ENCODE measurements at places on chromosomes 2 and 18. TPM values are rescaled to one million over a fixed set of nuclear protein-coding genes. Genes with fewer than 3 reads are reported as not detected.

SCN9A gene
- total RNA-seq, result 4.7 TPM

GRCh38 chr2:21599417-21599816 lies 475.6 kb downstream of the TDRD15 start:
- no peak overlapping the region for H3K4me3 ChIP-seq
- no peak for DNase-seq
- no peak overlapping the region for H3K27ac ChIP-seq
- H3K4me1 ChIP-seq, result no peaks in the 10 kb centered on the region
- no peaks in the 10 kb centered on the region for H3K27me3 ChIP-seq

DNA sequence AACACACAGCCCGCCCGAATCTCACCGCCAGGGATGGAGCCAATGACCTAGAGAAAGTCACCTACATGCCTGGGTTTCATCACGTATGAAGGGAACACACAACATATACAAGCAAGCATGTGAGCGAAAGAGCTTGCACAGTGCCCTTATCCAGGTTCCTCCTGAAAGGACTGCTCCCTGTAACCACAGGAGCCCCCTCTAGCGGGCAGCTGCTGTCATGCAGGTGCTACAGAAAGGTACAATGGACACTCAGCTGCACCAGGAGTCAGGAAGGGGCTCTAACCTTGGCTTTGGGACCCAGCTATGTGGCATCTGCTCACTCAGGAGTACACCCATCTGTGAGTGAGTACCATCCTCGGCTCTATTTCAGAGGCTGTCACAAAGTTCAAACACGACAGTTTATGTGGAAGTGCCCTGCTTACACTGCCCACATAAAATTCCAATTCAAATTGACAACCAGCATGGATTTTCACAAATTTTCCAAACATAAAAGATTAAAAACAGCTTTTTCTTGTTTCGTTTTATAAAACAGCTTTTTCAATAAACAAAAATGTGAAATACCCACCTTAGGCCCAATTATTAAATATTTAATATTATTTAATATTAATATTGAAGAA lies 3.5 kb downstream of the NDUFA10 start:
- peaks cover 40% of the 10 kb centered on the region for H3K36me3 ChIP-seq
- H3K4me3 ChIP-seq, result no peak overlapping the region
- no peaks in the 10 kb centered on the region for H3K27me3 ChIP-seq
- H3K4me1 ChIP-seq, result no peaks in the 10 kb centered on the region
- peak; percentile 60 for DNase-seq

EML6 gene
- 1.0 TPM for total RNA-seq

DNA sequence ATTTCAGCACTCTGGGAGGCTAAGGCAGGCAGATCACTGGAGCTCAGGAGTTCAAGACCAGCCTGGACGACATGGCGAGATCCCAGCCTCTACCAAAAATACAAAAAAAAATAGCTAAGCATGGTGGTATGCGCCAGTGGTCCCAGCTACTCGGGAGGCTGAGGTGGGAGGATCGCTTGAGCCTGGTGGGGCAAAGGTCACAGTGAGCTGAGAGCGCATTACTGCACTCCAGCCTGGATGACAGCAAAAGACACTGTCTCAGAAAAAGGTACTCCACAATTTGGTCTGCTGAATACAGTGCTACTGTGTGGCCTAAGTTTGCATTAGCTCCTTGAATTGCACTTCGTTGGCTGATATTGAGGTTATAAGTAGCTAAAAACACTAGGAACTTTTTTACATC lies 97.9 kb downstream of the FEZ2 start:
- no peaks in the 10 kb centered on the region for H3K36me3 ChIP-seq
- DNase-seq, result no peak
- H3K4me3 ChIP-seq, result no peak overlapping the region
- no peaks in the 10 kb centered on the region for H3K27me3 ChIP-seq
- no peak overlapping the region for H3K27ac ChIP-seq

- H3K27ac ChIP-seq, result no peak overlapping the region
- no peak for DNase-seq
- no peaks in the 10 kb centered on the region for H3K27me3 ChIP-seq
- H3K4me3 ChIP-seq, result no peak overlapping the region
Measured at GRCh38 chr2:233275223-233275622, 23.8 kb downstream of the ATG16L1 start.

GRCh38 chr2:25738383-25739343 lies 65.3 kb upstream of the DTNB start:
- H3K27me3 ChIP-seq, result no peaks in the 10 kb centered on the region
- DNase-seq, result no peak
- H3K4me1 ChIP-seq, result no peaks in the 10 kb centered on the region
- H3K27ac ChIP-seq, result no peak overlapping the region
- peaks cover 25% of the 10 kb centered on the region for H3K36me3 ChIP-seq

- no peaks in the 10 kb centered on the region for H3K4me1 ChIP-seq
- no peak overlapping the region for H3K27ac ChIP-seq
- H3K36me3 ChIP-seq, result no peaks in the 10 kb centered on the region
- DNase-seq, result no peak
- H3K27me3 ChIP-seq, result no peaks in the 10 kb centered on the region
Measured at GRCh38 chr2:107036293-107036692, 150.3 kb upstream of the ST6GAL2 start.

DNA sequence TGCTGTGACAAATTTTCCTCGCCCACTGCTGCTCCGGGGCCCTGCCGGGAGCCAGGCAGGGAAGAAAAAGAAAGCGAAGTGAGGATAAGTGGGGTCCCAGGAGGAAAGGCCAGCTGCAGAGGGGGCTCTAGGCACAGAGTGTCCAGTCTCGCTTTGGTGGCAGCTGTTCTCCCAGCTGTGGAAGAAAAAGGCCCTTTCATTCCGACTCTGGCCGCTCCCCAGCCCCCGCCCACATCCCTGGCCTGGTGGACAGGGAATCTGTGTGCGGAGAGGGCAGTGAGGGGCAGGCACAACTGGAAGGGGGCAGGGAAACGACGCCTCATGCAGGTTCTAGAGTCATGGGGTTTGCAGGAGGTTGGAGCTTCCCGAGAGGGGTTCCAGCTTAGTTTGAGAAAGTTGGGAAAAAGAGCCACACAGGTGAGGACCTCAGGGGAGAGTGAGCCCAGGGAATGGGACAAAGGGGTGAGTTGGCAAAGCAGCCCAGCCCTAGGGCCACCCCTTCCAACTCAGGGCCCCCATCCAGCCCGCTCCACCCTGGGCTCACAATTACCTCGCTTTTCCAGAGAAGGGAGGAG lies 1.8 kb downstream of the RTKN start:
- peaks cover 3% of the 10 kb centered on the region for H3K36me3 ChIP-seq
- H3K27ac ChIP-seq, result peak overlapping the region; percentile 100
- no peaks in the 10 kb centered on the region for H3K27me3 ChIP-seq
- H3K4me1 ChIP-seq, result peaks cover 40% of the 10 kb centered on the region

- H3K4me1 ChIP-seq, result no peaks in the 10 kb centered on the region
- no peak for DNase-seq
- H3K27ac ChIP-seq, result no peak overlapping the region
- H3K4me3 ChIP-seq, result no peak overlapping the region
- H3K27me3 ChIP-seq, result no peaks in the 10 kb centered on the region
Measured at GRCh38 chr2:37357530-37357929, 13.1 kb downstream of the QPCT start.

BUB1 gene
- 118 TPM for total RNA-seq

DNA sequence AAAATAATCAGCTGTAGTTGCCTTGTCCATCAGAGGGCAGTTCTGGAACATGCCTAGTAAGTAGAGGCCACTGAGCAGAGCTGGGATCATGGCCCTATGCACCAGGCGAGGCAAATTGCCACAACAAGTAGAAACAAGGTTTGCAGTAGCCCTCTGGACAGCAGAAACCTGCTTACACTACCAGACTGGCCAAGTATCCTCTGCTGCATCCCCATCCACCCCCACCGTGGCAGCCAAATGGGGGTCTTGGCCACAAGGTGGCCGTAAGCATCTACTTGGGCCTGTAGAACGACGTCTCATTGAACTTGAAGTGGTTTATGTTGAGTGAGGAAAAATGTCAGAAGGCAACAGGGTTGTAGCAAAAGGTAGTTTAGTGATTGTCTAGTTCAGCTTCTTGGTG lies 241.2 kb downstream of the ALPK2 start:
- no peak overlapping the region for H3K27ac ChIP-seq
- no peak for DNase-seq
- H3K4me1 ChIP-seq, result peaks cover 29% of the 10 kb centered on the region

- no peak overlapping the region for H3K4me3 ChIP-seq
- no peak overlapping the region for H3K27ac ChIP-seq
- DNase-seq, result no peak
- H3K4me1 ChIP-seq, result no peaks in the 10 kb centered on the region
- H3K27me3 ChIP-seq, result no peaks in the 10 kb centered on the region
Measured at GRCh38 chr2:213862407-213863076, 548.3 kb upstream of the VWC2L start.

CD302 gene
- total RNA-seq, result 1.8 TPM

RUFY4 gene
- not detected for total RNA-seq

DNA sequence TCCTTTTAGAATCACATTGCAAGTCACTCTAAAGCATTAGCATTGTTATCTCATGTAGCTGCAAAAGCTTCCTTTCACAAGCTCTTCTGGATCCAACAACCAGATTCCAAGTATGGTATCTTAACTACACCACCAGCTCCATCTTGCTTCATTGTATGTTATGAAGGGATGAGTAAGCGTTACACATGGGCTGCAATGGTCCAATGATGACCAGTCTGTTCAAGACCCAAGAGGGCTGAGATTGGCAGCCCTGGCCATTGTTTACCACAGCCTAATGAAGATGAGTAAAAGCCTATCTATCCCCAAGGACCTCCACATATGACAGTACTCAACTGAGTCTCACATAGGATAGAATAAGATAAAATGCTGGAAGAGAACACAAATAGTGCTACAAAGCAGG lies 6.3 kb downstream of the CFLAR start:
- no peak for DNase-seq
- H3K27me3 ChIP-seq, result no peaks in the 10 kb centered on the region
- peaks cover 22% of the 10 kb centered on the region for H3K4me1 ChIP-seq

GRCh38 chr18:3867864-3868311 lies 417.9 kb downstream of the TGIF1 start:
- no peak for DNase-seq
- no peaks in the 10 kb centered on the region for H3K36me3 ChIP-seq
- H3K4me3 ChIP-seq, result no peak overlapping the region
- H3K27me3 ChIP-seq, result no peaks in the 10 kb centered on the region

ZNF521 gene
- 17.6 TPM for total RNA-seq

GRCh38 chr2:30310371-30310770 lies 79.0 kb downstream of the LBH start:
- H3K27me3 ChIP-seq, result no peaks in the 10 kb centered on the region
- H3K4me1 ChIP-seq, result peaks cover 16% of the 10 kb centered on the region
- no peak for DNase-seq
- H3K27ac ChIP-seq, result no peak overlapping the region
- no peak overlapping the region for H3K4me3 ChIP-seq

PUS10 gene
- total RNA-seq, result 8.9 TPM

GRCh38 chr18:36302676-36303075 lies 5.2 kb downstream of the FHOD3 start:
- no peaks in the 10 kb centered on the region for H3K27me3 ChIP-seq
- no peak overlapping the region for H3K27ac ChIP-seq
- no peak for DNase-seq
- no peaks in the 10 kb centered on the region for H3K36me3 ChIP-seq

TLX2 gene
- not detected for total RNA-seq

BCS1L gene
- 33.7 TPM for total RNA-seq

POTEF gene
- total RNA-seq, result 8.6 TPM

GRCh38 chr2:192026825-192027120 lies 168.0 kb downstream of the TMEFF2 start:
- no peak for DNase-seq
- H3K4me3 ChIP-seq, result no peak overlapping the region

DNA sequence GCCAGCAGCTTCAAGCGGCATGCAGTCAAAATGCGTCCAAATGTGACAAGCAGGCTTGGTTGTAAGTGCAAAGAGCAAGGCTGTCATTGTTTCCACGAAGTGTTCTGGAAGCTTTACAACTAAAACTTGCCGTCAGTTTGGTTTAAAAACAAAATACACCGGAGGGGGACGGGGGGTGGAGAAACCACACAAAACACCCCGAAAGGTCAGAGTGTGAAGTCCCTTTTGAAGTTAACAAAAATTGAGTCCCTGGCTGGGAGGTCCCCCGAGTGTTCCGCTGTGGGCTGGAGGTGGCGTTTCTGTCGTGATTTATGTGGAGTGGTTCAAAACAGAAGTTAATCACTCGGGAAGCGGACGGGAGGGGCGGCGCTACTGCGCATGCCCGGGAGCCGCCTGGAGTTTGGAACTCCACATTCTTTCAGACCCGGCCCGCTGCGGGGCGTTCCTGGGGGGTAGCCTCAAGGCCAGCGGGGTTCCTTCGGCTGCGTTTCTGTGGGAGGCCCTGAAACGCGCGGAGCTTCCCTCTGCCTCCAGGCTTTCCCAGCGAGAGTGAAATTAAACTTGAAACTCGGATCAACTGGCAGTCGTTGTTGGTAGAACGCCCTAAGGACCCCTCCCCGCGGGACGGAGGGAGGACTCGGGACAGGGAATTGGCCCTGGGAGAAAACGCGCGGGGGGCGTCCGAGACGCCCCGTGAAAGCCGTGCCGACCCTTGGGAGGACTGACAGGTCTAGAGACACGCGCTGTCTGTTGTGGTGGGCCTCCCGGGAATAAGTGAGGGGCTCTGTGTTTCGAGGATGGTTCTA lies 1.4 kb downstream of the TGIF1 start:
- peaks cover 22% of the 10 kb centered on the region for H3K4me1 ChIP-seq
- H3K27me3 ChIP-seq, result no peaks in the 10 kb centered on the region
- H3K27ac ChIP-seq, result peak overlapping the region; percentile 95

SAG gene
- not detected for total RNA-seq

DNA sequence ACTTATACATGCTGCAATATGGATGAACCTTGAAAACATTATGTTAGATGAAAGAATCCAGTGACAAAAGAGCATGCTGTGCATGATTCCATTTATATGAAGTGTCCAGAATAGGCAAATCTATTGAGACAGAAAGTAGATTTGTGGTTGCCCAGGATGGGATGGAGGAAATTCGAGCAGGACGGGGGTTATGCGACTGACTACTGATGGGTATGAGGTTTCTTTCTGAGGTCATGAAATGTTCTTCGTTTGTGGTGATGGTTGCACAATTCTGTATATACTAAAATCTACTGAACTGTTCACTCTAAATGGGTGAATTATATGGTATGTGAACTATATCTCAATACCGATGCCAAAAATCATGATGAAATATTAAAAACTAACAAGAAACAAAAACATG lies 18.9 kb upstream of the MTERF4 start:
- no peak for DNase-seq
- H3K27ac ChIP-seq, result no peak overlapping the region
- no peaks in the 10 kb centered on the region for H3K27me3 ChIP-seq

GRCh38 chr2:238461491-238461890 lies 34.8 kb downstream of the ASB1 start:
- no peak overlapping the region for H3K4me3 ChIP-seq
- H3K27ac ChIP-seq, result no peak overlapping the region
- DNase-seq, result peak; percentile 79
- no peaks in the 10 kb centered on the region for H3K27me3 ChIP-seq
- H3K36me3 ChIP-seq, result no peaks in the 10 kb centered on the region

TFPI gene
- total RNA-seq, result 66.2 TPM

- H3K27ac ChIP-seq, result no peak overlapping the region
- H3K4me3 ChIP-seq, result no peak overlapping the region
- H3K4me1 ChIP-seq, result no peaks in the 10 kb centered on the region
- no peaks in the 10 kb centered on the region for H3K27me3 ChIP-seq
- no peaks in the 10 kb centered on the region for H3K36me3 ChIP-seq
Measured at GRCh38 chr18:59582395-59582794, 114.8 kb downstream of the CCBE1 start.

- H3K27me3 ChIP-seq, result no peaks in the 10 kb centered on the region
- H3K4me3 ChIP-seq, result no peak overlapping the region
- peak; percentile 63 for DNase-seq
- no peaks in the 10 kb centered on the region for H3K36me3 ChIP-seq
- peaks cover 9% of the 10 kb centered on the region for H3K4me1 ChIP-seq
- H3K27ac ChIP-seq, result no peak overlapping the region
Measured at GRCh38 chr2:38262069-38262871, 114.8 kb downstream of the ATL2 start.

CHRND gene
- total RNA-seq, result 91.0 TPM

ST8SIA3 gene
- total RNA-seq, result under 0.01 TPM

Measured in SJCRH30 (cell line).